ENCODE measurements at places on chromosomes 11 and 22.

DNA sequence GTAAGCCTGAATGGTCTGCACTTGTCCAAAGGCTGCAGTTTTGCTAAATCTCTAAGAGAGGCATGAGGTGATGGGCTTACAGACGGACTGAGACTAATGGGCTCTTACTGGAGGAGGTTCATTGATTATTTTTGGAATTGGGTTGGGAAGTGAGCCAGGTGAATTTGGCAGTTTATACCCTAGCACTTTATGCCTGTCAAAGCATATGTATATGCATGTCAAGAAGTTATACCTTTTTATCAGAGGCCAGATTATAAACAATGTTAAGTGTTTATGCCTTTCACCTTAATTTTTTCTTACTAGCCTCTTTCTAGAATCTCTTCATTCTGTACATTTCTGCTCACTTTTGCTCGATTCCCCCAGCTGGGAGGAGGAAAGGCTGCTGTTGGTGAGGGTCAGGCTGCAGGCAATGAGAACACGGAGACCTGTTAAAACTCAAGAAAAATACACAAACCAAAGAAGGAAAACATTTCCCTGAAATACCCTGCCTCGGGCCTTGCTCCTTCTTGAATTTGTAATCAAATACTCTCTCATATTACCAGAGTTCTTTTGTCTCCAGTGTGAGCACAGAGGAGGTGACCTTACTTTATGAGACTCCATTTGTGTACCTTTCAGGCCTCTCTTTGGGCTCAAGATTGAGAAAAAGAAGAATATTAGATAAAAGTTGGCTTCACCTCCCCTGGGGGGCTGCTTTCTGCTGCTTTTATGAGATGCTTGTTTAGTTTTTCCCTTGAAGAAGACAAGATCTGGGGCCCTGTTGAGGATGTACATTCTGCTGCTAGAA, 19.6 kb downstream of the NAT10 start:
- no peak for DNase-seq

GRCh38 chr11:11294551-11294855, 58.5 kb downstream of the CSNK2A3 start:
- no peak for DNase-seq

DNA sequence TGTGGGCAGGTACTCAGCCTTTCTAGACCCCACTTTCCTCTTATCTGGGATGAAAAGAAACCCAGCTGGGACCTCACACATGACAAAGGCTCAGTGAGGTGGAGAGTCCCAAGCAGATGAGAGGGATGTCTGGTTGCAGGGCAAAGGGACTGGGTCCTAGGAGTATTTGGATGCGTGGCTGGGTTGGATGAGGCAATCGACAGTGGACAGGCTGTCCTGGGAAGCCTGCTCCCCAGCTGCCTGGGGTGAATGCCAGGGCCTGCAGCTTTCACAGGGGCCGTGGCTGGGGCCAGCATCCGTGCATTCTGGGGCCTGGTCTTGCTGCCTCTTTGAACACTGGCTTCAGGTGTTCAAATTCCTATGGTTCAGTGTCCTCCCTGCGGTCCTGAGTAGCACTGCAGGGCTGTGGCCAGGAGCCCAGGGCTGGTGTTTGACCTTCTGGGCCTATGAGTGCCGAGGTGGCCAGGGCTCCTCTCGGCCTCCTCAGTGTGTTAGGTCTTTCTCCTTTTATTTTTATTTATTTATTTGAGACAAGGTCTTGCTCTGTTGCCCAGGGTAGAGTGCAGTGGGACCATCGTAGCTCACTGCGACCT, 65.3 kb downstream of the MCM5 start:
- DNase-seq = no peak

DNA sequence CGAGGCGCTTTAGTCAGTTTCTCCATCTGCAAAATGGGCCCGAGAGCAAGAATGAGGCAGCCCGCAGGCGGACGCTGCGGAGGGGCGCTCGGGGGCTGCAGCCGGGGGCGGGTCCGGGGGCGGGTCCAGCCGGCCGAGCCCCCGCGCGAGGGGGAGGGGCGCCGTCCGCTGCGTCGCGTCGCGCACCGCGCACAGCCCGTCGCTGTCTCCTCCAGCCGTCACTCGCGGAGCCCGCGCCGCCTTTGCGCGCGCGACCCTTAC, 282 bp downstream of the PC start:
- DNase-seq = no peak

DNA sequence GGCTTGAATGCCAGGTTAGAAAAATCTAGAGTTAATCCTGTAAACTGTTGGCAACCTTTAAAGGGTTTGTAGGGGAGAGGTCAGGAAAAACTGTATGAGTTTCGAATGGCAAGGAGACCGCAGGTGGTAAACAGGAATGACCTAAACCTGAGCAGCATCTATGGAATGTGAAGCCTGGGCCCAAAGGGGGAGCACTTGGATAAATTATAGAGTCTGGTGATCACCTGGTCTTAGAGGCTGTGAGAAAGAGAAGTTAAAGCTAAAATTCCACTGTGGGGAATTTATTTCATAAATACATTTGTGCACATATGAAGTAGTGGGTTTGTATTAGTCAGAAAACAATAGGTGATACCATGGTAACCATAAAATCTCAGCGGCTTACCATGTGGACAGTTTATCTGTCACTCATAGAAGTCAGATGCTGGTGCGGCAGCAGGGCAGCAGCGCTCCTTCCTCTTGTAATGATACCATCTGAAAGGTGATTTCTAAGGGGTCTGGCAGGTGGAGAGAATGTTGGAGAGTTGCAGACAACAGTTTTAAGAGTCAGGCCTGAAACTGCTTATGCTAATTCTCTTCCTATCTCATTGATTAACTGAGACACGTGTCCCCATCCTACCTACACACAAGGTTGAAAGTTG, 1104.4 kb upstream of the CCDC90B start:
- no peak for DNase-seq

DNA sequence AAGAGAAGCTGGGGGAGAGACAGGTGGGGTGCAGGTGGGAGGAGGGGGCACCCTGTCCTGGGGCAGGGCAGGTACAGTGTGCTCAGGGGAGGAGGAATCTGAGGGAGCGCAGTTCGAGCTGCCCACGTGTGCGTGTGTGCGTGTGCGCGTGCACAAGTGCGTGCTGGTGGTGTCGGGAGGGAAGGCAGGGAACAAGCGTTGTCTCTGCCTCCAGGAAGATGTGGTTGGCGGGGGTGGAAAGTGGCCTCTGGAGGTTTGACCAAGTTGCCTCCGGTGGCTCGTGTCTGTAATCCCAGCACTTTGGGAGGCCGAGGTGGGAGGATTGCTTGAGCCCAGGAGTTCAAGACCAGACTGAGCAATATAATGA, 49.9 kb upstream of the THY1 start:
- DNase-seq = no peak

DNA sequence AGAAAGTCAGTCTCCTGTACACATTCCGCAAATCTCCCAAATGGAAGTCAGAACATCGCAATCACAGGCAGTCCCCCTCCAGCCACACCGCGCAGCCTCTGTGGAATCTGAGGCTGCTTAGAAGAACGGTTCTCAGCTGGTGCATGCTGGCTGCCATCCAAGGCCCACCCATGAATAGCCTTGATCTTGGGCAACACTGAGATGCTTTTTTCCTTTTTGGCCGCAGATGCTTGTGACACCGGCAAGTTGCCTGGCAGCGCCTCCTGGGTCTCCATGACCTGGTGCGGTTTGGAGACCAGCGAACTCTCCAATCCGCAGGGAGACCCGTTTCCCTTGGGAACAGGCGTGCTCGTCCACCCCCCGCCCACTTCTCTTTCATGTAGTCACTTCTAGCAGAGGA, 26.3 kb upstream of the PHF21B start:
- DNase-seq = no peak

- no peak for DNase-seq
Measured at GRCh38 chr11:57219021-57219627, 17.9 kb downstream of the APLNR start.

GRCh38 chr11:13966013-13966412, 3.5 kb downstream of the SPON1 start:
- DNase-seq = no peak

- DNase-seq = no peak
Measured at GRCh38 chr22:27867085-27867952, 51.7 kb downstream of the PITPNB start.

DNA sequence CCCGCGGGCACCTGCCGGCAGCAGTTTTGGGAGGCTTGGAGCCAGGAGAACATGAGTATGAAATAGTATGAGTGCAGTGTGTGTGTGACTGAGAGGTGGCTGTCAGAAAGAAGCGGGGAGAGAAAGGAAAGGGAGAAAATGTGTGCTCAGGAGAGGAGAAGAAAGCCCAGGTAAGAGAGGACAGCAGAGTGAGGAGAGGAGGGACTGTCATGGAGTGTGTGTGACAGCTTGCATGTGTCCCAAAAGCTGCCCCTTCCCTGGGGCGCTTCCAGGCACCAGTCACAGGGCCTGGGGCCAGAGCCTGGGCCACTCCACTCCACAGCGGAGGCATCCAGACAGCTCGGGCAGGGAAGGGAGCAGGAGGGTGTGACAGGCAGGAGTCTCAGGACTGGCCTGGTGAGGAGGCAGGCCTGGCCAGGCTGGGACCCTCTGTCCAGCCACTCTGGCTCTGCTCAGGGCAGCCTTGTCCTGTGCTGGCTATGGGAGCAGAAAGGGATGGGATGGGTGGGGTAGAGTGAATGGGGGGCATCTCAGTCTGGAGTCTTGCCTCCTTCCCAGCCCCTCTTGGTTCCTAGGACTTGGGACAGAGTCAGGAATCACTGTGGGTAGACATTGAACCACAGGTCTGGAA, 949 bp downstream of the MMP11 start:
- DNase-seq = no peak

- DNase-seq = no peak
Measured at GRCh38 chr22:46517255-46517761, 20.1 kb downstream of the CELSR1 start.

- no peak for DNase-seq
Measured at GRCh38 chr11:47620836-47621378, 21.5 kb downstream of the MTCH2 start.

DNA sequence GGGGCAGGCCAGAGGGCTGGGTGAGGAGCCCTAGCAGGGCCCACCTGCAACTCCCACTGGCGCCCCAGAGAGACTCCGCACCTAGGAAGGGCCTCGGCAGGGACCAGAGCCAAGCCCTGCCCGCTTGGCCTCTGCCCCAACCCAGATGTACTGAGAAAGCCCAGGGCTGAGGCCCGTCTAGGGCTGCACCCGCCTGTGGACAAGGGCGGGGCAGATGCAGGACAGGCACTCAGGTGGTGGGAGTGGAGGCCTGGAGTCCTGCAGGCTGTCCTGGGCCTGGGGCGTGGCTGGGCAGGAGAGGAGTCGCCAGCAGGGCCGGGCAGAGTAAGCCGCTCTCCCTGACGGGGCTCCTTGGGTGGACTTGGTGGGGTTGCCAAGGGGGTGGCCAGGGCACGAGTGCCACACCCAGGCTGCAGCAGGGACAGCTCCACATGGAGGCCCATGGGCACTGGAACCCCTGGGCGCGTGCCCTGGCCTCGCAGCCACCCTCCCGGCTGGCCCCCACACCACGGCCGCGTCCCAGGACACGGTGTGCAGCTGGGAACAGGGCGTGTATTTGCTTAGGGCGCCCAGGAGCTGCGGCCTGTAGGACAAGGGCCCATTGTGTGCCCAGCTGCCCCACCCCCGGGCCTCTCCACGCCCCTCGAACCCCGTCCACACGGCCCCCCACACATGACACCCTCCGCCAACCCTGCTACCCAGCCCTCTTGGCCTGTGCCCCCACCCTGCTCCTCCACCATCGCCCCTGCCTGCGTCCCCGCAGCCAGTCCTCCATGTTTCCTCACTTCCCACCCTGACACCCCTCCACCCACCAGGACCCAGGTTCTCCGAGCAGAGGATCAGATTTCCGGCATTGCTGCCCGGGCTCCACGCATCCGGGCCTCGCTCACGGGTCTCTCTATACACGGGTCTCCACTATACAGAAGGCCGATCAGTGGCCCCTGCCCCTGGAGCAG, 11.3 kb upstream of the PIM3 start:
- no peak for DNase-seq

DNA sequence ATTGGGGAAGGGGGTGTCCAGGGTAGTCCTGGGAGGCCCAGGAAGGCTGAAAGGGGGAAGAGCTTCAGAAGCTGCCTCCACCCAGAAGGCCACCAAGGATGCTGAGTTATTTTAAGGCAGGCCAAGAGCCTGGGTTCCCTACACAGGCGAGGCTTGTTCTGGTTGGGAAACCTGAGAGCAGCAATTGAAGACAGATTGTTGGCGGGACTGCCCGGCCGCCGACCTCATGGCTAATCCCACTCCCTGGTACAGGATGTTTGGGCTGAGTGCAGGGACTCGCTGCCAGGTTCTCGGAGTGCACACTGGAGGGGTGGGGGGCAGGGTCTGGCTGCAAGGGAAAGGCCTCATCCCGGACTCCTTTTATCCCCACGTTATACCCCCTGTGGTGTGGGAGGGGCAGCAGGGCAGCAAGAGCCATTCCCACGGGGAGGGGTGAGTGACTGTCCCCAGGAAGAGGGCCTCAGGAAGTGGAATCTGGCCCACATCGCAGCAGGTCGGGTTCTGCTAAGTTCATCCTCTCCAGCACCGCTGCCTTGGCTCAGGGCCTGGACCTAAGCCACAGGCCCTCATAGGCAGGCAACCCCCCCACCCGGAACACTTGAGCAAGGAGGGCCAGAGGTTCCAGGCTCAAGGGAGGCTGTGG, 43.6 kb upstream of the PRR5 start:
- no peak for DNase-seq

- peak; percentile 11 for DNase-seq
Measured at GRCh38 chr11:45332276-45332934, 46.3 kb upstream of the SYT13 start.

DNA sequence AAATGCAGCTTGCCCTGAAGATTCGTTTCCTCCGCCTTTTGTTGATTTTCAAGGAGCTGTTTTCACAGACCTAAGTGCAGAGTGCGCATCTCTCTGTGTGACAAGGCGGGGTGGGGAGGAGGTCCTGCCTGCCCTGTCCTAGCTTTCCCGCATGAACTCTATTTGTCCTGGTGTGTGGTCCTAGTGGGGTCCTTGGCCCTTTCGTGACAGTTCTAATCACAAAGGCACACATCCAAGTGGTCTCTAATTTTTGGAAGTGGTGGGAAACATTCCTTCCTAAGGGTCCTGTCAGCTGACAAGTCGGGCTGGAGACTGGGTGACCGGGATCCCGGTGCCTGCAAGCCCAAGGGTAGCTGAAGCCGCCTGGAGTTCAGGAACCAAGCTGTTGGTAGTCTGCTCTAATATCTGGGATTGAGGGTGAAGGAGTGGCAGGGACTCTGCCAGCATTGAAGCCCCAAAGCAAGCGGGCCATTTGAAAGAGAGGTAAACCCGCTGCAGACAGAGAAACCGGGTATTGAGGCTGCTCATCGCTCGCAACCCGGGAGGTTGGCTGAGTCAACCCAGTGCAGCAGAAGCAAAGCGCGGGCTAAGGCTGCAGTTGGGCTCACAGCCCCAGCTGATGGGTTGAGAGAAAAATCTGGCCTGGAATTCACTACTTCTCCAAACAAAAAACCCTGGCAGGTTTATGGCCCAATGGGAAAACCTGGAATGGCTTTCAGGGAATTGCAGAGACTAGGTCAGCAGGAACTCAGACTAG, 28.1 kb upstream of the FBXO3 start:
- no peak for DNase-seq

GRCh38 chr11:8698917-8699441, 16.4 kb downstream of the RPL27A start:
- DNase-seq = no peak
